ENCODE measurements at places on chromosomes 12 and 14. TPM values are rescaled to one million over a fixed set of nuclear protein-coding genes. Genes with fewer than 3 reads are reported as not detected.

- no peaks in the 10 kb centered on the region for H3K4me1 ChIP-seq
- no peaks in the 10 kb centered on the region for H3K36me3 ChIP-seq
- DNase-seq: no peak
- H3K27me3 ChIP-seq: no peaks in the 10 kb centered on the region
- no peak overlapping the region for H3K4me3 ChIP-seq
Observed at GRCh38 chr12:10829994-10830393, 3.8 kb upstream of the TAS2R10 start.

The GPR84 gene
- not detected for polyA plus RNA-seq

DNA sequence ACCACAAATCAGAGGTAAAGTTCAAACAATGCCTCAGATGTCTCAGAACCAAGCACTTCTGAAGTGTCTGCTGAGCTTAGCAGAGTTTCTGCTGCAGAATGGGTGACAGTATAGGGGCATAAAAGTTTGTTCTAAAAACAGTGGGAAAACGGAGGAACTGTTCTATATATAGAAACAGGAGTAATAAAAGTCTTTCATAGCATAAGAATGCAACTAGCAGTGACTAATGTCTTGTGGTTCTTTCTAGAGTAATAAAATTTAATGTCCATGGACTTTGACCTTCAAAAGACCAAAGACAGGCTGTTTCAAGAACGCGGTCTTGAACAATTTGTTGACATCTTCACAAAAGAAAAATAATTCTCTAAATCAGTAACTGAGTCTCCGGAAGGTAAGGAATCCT is 107.5 kb upstream of the FAR2 start:
- no peak for DNase-seq
- H3K27ac ChIP-seq: no peak overlapping the region
- H3K4me1 ChIP-seq: no peaks in the 10 kb centered on the region

DNA sequence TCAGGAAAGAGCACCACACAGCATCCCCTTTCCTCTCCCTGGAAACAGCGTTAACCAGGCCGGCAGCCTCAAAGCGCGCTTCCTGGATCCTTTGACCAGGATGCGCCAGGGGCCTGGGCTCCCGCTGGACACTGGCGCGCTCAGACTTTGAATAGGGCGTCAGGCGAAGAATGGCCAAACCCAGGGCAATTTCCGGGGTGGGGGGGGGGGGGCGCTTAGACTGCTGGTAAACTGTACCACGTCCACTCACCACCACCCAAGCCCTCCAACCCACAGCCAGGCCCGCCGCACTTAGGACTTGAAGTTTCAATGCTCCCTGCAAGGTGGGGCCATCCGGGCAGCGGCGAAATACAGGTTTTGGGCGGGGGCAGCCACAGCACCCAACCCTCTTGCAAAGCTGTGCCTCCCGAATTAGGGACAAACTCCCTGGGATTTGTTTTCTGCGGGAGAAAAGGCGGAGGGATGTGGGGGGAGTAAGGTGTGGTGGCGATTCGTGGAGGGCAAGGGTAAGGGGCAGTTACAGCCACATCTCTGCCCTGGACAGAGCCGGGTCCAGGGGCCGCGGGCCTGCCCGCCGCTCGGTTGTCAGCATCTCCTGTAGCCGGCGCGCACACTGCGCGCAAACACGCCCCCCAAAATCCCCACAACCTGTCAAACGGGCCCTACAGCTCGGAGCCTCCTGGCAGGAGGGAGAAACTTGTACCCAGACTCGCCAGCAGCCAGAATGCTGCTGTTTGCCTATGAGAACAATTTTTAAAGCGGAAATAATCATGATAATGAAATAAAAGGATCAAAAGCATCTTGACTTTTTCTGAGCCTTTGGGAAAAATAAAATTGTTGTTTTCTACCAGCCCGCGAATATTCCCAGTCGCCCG is 958 bp downstream of the RTN1 start:
- no peaks in the 10 kb centered on the region for H3K36me3 ChIP-seq
- no peak overlapping the region for H3K27ac ChIP-seq
- no peak for DNase-seq
- peaks cover 11% of the 10 kb centered on the region for H3K4me1 ChIP-seq

DNA sequence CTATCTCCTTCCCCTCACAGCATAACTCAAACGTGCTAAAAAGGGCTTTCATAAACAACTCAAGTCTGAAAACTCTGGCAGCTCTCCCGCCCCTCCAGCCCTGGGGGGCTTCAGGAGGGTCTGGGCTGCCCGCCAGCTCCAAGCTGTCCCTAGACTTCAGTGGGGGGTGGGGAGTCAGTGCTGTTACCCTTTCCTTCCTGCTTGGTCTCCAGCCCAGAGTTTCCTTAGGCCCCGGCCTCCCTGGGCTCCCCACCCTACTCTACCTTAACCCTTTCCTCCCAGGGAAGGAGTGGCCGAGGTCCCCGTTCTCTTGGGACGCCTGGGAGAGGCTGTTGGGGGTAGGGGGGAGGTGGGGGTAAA is 530 bp upstream of the NYNRIN start:
- H3K27ac ChIP-seq: no peak overlapping the region
- H3K27me3 ChIP-seq: peaks cover 28% of the 10 kb centered on the region
- H3K4me1 ChIP-seq: peaks cover 13% of the 10 kb centered on the region
- H3K36me3 ChIP-seq: no peaks in the 10 kb centered on the region
- H3K4me3 ChIP-seq: no peak overlapping the region

DNA sequence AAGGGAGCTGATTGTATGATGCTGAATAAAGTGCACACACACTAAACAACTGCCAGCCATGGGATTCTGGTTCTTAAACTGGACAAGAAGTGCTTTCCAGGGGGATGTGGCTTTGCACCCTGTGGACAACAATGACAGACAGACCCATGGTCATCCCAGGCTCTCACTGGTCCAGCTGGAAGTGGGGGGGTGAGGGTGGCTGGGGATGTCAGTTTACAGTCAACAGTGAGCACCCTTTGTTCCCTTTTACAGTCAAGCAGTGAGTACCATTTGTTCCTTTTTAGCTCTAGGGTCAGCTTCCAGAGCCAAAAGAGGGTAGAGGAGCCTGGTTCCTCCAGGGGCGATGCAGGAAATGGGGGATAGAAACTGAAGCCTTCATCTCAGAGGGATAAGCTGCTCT is 100.7 kb downstream of the SMOC1 start:
- H3K4me3 ChIP-seq: no peak overlapping the region
- no peaks in the 10 kb centered on the region for H3K36me3 ChIP-seq
- DNase-seq: no peak

DNA sequence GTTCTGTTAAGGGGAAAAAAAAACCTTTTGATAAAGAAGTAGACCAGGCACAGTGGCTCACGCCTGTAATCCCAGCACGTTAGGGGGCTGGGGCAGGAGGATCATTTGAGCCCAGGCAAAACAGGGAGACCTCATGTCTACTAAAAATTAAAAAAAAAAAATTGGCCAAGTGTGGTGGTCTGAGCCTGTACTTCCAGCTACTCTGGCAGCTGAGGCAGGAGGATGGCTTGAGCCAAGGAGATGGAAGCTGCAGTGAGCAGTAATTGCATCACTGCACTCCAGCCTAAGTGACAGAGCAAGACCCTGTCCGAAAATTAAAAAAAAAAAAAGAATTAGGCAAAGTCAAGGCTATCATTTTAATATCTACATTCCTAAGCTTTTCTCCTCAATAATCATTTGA is 124.8 kb upstream of the CPM start:
- peaks cover 3% of the 10 kb centered on the region for H3K27me3 ChIP-seq
- no peaks in the 10 kb centered on the region for H3K4me1 ChIP-seq

DNA sequence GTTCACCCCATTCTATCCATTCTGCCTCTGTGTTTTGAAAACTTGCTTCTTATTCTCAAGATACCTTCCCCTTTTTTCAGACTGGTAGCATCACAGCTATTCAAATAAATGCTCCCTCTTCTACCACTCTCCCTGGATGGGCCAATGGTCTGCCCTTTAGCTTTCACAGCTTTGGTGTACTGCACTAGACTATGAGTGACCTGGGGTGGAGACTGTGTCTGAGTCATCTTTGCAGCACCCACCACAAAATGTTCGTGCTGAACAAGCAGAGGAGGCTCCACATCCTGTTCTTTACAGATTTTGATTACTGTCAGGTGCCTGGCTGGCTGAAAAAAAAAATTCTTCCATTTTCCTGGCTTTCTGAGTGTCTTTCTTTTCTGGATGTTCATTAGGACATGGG is 1104.1 kb upstream of the TMEM132C start:
- peaks cover 7% of the 10 kb centered on the region for H3K36me3 ChIP-seq
- peaks cover 4% of the 10 kb centered on the region for H3K4me1 ChIP-seq
- peaks cover 35% of the 10 kb centered on the region for H3K27me3 ChIP-seq
- DNase-seq: no peak

The SLC6A15 gene
- not detected for polyA plus RNA-seq

- no peaks in the 10 kb centered on the region for H3K4me1 ChIP-seq
- no peaks in the 10 kb centered on the region for H3K27me3 ChIP-seq
- no peak overlapping the region for H3K27ac ChIP-seq
- no peak for DNase-seq
- H3K4me3 ChIP-seq: no peak overlapping the region
Observed at GRCh38 chr14:29273513-29273912, 506.9 kb downstream of the FOXG1 start.

DNA sequence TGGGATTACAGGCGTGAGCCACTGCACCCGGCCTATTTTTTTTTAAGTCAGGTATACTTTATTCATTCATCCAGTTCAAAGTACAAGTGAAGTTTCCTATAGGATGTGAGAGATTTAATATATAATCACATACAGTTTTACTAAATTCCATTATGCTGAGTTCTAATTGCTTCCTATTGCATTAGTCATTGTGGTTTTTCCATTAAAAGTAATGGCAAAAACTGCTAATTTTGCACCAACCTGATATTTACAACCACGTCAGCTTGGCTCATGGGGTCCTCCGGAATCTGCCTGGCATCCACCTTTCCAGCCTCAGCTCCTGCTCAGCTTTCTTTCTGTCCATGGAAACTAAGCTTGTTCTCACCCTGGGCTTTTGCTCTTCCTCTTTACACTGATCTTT is 67.0 kb upstream of the CSRP2 start:
- peaks cover 8% of the 10 kb centered on the region for H3K27me3 ChIP-seq
- DNase-seq: no peak
- H3K27ac ChIP-seq: no peak overlapping the region
- no peaks in the 10 kb centered on the region for H3K36me3 ChIP-seq

DNA sequence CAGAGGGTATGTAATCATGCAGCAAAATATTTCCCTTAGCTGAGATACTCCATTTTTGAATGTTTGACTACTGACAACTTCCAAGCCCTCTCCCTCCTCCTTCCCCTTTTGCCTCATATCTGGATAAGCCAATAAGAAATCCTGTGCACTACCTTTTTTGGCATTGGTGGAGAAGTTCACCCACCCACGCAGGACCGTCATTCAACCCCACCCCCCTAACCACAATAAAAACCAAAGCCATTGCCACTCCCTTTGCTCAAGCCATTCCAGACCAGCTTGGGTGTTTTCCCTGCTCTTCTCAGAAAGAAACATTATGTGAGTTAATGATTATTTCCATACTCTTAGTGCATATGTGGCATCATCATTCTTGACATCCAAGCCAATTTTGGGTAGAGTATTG is 176.7 kb downstream of the PTPN11 start:
- H3K27ac ChIP-seq: no peak overlapping the region
- DNase-seq: no peak
- H3K4me1 ChIP-seq: no peaks in the 10 kb centered on the region
- H3K27me3 ChIP-seq: peaks cover 55% of the 10 kb centered on the region
- H3K36me3 ChIP-seq: peaks cover 6% of the 10 kb centered on the region

The KRT6A gene
- not detected for polyA plus RNA-seq

The LHX5 gene
- polyA plus RNA-seq: not detected

The ASPG gene
- not detected for polyA plus RNA-seq

DNA sequence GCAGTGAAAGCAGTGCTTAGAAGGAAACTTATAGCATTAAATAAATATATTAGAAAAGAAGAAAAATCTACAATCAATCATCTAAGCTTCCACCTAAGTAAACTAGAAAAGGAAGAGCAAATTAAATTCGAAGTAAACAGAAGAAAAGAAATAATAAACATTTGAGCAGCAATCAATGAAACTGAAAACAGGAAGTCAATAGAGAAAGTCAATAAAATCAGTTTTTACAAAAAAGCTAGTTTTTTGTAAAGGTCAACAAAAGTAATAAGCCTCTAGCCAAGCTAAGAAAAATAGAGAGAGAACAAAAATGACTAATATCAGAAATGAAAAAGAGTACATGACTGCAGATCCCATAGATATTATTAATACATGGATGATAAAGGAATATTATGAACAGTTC is 34.2 kb upstream of the KTN1 start:
- DNase-seq: no peak
- no peaks in the 10 kb centered on the region for H3K36me3 ChIP-seq
- no peak overlapping the region for H3K4me3 ChIP-seq
- H3K27ac ChIP-seq: no peak overlapping the region
- no peaks in the 10 kb centered on the region for H3K4me1 ChIP-seq

The CLEC4E gene
- not detected for polyA plus RNA-seq

GRCh38 chr14:51290132-51290531 is 50.1 kb downstream of the TMX1 start:
- H3K36me3 ChIP-seq: no peaks in the 10 kb centered on the region
- H3K27me3 ChIP-seq: no peaks in the 10 kb centered on the region
- H3K27ac ChIP-seq: no peak overlapping the region
- no peaks in the 10 kb centered on the region for H3K4me1 ChIP-seq
- DNase-seq: no peak

GRCh38 chr12:12807970-12808702 is 5.0 kb upstream of the DDX47 start:
- H3K27me3 ChIP-seq: no peaks in the 10 kb centered on the region
- peak; percentile 87 for DNase-seq
- peak overlapping the region; percentile 77 for H3K4me3 ChIP-seq
- no peaks in the 10 kb centered on the region for H3K36me3 ChIP-seq
- H3K4me1 ChIP-seq: peaks cover 58% of the 10 kb centered on the region

DNA sequence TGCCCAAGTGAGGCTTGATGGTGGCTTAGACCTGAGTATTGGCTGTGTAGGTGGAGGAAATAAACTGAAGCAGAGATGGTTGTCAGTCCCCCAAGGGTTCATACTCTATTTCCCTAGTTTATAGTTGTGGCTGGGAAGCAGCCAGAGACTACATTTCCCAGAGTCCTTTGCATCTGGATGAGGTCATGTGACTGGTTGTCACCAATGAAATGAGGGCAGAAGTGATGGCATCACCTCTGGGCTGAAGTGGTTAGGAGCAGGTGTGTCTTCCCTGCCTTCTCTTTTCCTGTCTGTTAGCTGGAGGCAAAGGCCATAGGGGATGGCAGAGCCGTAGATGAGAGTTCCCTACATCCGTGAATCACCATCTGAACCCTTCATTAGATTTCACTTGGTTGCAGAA is 16.3 kb upstream of the NOS1 start:
- peaks cover 3% of the 10 kb centered on the region for H3K36me3 ChIP-seq

- peaks cover 8% of the 10 kb centered on the region for H3K4me1 ChIP-seq
- no peak overlapping the region for H3K27ac ChIP-seq
- no peak for DNase-seq
- no peaks in the 10 kb centered on the region for H3K36me3 ChIP-seq
Observed at GRCh38 chr14:24632336-24632735, 1.7 kb downstream of the GZMB start.

DNA sequence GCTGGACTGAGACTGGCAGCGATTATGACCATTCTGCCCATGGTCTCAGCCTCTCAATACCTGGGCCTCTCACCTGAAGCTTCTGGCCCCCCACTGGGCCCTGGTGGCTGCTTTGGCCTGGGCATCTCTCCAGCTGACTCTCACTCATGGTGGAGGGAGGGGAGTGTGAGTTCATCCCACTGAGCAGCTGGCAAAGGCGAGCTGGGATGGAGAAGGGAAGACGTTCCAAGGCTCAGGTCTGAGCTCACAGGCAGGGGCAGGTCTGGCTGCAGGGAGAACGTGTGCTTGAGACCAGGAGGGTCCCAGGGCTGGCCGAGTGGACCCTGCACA is 103.5 kb downstream of the TMEM121 start:
- H3K4me3 ChIP-seq: no peak overlapping the region
- peaks cover 11% of the 10 kb centered on the region for H3K4me1 ChIP-seq

GRCh38 chr12:9649532-9649940 is 20.0 kb upstream of the CLEC2D start:
- H3K4me1 ChIP-seq: peaks cover 41% of the 10 kb centered on the region
- H3K4me3 ChIP-seq: peak overlapping the region; percentile 99

The HOXC12 gene
- polyA plus RNA-seq: not detected

Data from naive B cell (primary cell).